ENCODE measurements at places on chromosomes 16 and 17.

DNA sequence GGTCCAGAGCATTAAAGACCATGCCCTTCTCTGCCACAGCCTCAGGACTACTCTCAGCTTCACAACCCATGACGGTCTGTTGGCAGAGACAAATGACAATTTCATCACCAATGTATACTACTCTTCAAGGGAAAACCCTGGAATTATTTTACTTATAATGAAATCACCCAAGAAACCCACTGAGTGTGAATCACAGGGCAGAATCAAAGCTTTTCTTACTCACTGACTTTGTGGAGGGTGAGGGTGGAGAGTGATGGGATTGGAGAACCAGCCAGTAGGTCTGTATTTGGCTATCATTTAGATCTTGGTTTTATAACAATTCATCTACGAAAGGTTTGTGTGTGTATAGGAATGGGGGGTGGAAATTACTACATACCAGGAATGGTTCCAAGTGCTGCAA is 442.6 kb downstream of the SHISA9 start:
- no peak for DNase-seq

DNA sequence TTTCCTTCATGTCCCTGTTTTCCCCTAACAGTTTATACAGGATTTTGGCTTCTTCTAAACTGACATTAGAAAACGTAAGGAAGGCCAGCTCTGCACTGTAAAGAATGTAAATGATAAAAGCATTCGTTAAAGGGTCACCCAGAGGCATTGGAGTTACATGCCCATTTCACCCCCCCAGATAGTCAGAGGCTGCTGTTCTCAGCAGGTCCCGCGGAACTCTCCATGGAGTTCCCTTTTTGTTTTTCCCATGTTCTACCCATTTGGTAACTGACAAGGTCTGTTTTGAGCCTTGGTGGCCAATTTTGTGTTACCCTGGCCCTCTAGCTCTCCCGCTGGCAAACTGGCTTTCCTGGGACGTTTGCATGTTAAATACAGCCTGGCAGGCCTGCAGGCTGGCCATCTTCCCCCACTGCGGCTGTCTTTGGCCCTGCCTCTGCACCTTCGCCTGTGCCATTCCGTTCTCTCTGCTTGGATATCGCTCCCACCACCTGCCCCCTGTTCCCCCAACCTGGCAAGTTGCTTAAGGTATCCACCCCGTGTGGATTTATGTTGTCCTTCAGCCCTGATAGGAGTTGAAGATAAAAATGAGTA is 49.7 kb downstream of the EPN2 start:
- DNase-seq = no peak

GRCh38 chr16:14510939-14511799 is 118.9 kb downstream of the PARN start:
- no peak for DNase-seq

- no peak for DNase-seq
Measured at GRCh38 chr16:68246121-68246520, 948 bp downstream of the PLA2G15 start.

DNA sequence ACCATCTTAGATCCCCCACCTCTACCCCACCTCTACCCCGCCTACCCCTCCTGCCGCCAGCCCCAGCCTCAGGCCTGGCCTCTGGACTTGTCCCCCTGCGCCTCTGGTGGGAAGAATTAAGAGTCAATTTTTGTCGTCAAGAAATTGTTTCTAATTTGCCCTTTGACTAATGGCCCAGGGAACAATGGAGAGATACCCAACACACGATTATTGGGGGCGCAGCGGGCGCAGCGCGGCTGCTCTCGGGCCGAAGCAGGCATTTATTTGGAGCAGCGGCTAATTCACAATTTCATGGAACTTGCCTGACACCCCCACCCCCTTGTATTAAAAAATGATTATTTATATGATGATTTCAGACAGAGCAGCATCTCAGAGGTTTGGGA is 4.4 kb upstream of the BAHCC1 start:
- DNase-seq = no peak

GRCh38 chr17:74097450-74098135 is 105.9 kb upstream of the RPL38 start:
- DNase-seq = no peak

GRCh38 chr16:73713251-73713650 is 583.4 kb upstream of the PSMD7 start:
- DNase-seq = no peak

GRCh38 chr16:49631187-49632041 is 224.5 kb downstream of the ZNF423 start:
- DNase-seq = no peak

- DNase-seq = peak; percentile 35
Measured at GRCh38 chr17:38674014-38674748, 576 bp downstream of the EPOP start.

DNA sequence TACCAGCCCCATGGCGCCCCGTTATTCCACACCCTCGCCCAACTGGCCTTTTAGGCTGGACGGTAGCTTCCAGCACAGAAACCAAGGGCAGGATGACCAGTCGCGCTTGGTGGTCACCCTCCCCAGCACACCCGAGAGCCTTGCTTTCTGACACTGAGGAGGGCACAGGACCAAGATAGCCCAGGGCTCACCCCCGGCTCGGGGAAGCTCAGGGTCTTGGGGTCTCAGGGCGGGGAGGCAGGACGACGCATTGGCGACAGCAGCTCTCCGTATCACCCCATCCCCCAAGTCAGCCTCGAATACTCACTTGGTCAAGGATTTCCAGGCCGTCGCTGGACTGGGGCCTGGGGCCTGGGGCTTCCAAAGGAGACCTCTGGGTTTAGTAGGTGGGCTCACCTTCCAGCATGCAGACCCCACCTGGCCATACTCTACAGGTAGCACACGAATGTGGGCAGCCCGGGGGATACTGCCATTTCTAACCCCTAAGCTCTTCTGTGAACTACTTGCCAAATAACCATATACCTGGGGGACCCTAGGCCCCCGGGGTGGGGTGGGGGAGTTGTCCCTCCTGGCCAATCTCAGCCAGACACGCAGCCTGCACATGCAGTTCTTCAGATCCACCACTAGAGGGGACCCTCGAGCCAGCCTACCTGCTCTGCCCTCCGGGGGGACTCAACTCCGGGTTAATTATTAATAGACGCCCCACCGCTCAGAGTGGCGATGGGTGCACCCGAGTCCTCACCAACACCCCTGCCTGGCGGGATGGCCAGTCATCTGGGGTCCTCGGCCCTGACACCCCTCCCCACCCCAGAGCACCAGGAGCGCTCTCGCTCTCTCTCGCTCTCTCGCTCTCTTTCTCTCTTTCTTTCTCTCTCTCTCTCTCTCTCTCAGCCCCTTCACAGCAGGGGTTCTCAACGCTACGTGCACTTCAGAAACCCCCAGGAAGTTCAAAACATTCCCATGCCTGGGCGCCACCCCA is 30.0 kb downstream of the TBC1D16 start:
- DNase-seq = peak; percentile 65

DNA sequence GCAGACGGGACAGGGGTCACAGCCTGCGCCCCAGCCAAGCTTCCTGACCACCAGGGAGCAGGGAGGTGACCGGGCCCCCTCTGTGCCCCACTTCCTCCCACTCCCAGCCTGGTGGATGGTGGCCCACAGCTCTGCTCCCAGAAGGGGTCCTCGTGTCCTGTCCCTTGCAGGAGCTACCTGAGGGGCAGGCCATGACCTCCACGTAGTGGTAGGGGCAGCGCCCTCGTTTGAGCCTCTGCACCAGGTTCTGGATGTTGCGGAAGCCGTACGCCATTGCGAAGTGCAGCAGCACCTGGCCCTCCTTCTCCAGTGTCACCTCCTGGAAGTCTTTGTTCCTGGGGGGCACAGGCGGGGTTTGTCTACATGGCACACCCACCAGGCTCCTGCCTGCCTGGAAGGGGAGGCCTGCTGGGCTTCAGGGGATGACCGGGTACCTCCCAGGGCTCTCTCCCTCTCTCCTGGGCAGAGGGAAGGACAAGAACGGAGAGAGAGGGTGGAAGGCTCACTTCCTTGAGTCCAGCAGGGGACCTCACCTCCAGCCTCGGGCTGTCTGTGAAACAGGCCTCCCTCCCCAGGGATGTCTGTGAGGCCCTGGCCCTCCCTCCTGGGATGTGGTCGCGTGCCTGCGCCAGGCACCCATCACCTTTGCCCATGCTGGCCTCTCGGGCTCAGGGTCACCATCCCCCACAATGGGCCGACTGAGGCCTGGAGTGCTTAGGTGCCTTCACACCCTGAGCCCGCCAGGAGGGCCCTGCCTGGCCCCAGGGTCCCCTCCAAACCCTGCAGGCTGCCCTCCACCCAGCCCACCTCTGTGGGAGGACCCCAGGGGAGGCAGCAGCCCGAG is 4.0 kb downstream of the HAGHL start:
- DNase-seq = no peak

- DNase-seq = no peak
Measured at GRCh38 chr16:78113258-78113657, 13.8 kb downstream of the WWOX start.

DNA sequence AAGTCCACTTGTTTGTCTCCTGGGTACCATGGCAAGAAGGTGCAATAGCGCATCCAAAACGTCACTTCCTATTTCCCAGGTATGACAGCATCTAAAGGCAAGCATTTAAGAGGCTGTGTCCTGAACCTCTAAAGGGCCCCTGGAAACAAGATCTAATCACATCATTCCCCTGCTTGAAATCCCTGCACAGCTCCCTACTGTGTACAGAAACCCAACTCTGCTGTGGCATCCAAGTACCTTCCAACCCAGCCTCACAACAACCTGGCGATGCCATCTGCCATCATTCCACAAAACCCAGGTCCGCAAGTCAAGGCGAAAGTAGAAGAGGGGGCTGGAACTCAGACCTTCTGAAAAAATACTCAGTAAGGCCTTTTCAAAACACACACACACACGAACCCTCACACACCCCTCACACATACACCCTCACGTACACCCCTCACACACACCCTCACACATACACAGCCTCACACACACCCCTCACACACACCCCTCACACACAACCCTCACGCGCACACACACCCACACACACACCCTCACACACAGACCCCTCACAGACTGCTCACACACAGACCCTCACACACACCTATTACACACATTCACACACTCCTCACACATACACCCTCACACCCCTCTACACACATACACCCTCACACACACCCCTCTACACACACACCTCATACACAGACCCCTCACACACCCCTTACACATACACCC is 24.5 kb downstream of the C17orf67 start:
- no peak for DNase-seq

GRCh38 chr16:28609631-28610594 is at the start of gene SULT1A1:
Gene SULT1A1 (minus strand): TSS chr16:28610044. CDS start chr16:28608855, 1,189 bp downstream.
- no peak for DNase-seq

DNA sequence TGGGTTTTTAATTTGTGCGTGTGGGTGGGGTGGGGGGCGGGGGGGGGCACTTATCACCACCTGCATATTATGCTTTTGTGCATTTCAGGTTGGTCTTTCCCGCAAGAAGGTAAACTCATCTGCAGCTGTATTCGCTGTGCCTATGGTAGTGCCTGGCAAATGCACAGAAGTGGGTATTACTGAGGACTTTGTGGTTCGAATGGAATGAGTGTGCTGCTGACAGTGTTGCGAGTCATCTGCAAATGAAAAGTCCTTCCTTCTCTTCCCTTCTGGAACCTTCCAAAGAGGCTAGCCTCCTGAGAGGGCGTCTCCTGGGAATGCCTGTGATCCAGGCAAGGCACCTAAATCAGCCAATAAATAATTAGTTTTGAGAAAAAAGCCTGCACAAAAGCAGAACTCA is 532.9 kb downstream of the MAF start:
- DNase-seq = no peak

DNA sequence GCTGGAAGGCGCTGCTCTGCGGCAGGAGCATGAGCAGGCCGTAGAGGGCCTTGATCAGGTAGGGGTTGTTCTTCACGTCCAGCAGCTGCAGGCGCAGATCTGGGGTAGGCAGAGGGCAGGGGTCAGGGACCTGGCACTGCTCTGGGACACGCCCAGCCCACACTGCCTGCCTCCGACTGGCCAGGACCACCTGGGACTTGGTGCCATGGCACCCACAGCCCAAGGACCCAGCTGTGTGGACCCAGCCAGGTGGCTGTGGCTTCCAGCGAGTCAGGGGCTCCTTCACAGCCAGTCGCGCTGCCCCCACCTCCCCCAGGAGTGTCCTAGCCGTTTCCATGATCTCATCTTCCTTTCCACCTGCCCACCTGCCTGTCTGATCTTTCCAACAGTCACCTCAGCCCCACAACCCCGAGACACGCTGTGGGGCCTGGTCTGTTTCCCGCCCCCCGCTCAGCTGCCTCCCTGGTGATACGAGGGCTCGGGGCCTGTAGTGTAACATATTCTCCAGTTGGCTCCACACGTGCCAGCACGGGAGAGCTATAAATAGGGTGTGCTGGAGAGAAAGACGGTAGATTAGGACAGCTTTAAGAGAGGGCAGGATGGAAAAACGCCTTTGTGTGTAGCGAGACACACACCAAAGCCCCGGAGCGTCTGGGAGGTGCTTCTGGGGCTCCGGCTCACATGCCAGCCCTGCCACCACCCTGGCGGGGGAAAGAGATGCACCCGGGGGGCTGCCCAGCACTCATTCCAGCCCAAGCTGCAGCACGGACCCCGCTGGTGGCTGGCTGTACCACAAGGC is 7.2 kb upstream of the MTSS2 start:
- no peak for DNase-seq

- no peak for DNase-seq
Measured at GRCh38 chr17:64216000-64216337, 47.1 kb downstream of the TEX2 start.

GRCh38 chr17:75514299-75514918 is 928 bp downstream of the CASKIN2 start:
- DNase-seq = no peak

DNA sequence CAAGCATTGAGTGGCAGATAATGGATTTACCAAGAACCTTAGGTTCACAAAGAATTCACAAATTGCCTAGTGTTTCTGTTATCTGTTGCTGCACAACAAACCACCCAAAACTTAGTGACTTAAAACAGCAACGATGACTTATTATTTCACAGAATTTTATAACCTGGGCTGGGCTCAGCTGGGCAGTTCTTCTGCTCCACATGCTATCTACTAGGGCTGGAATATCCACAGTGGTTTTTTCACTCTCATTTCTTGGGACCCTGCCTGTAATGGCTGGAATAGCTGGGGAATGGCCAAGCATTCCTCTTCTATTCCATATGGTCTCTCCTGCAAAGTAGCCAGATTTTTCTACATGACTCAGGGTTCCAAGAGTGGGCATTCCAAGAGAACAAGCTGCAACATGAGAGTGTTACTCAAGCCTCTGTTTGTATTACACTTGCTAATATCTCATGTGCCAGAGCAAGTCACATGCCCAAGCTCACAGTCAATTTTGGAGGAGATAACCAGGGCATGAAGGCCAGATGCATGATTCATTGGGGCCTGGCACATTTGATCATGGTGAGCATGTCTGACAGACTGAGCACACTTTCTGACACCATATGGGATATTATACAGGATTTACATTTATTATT is 4.9 kb upstream of the PSMD7 start:
- no peak for DNase-seq
